ENCODE measurements at places on chromosomes 6 and 20.

GRCh38 chr20:62212299-62212698 lies 7.8 kb downstream of the HRH3 start:
- DNase-seq = no peak

- DNase-seq = no peak
Measured at GRCh38 chr6:100622907-100623692, 158.4 kb upstream of the SIM1 start.

GRCh38 chr6:91822581-91822980 lies 1235.7 kb upstream of the MAP3K7 start:
- DNase-seq = no peak

DNA sequence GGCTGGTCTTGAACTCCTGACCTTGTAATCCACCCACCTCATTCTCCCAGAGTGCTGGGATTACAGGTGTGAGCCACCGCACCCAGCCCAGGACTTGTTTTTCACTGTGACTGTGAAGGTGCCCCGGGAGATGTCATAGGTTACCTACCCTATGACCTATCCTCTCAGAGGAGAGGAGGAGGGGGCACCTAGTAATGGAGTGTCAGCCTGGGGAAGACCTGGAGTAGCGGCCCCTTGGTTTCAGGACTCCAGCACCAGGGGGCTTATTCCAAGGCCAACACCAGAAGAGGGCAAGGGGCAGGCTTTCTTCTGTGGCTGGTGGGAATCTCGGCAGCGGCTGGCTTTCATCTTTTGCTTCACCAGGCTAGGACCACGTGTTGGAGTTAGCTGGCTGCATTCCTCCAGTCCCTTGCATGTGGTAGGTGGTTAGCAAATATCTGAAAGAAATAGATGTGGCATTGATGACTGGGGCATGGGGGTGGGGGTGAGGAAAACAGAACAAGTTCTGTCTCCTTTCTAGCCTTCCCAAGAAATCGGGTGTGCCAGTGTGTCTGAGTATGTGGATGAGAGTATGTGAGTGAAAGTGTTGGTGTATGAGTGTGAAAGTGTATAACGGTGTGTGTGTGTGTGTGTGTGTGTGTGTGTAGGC lies 7.9 kb upstream of the ITPR3 start:
- no peak for DNase-seq

- DNase-seq = no peak
Measured at GRCh38 chr6:117272032-117272866, 6.9 kb downstream of the VGLL2 start.

DNA sequence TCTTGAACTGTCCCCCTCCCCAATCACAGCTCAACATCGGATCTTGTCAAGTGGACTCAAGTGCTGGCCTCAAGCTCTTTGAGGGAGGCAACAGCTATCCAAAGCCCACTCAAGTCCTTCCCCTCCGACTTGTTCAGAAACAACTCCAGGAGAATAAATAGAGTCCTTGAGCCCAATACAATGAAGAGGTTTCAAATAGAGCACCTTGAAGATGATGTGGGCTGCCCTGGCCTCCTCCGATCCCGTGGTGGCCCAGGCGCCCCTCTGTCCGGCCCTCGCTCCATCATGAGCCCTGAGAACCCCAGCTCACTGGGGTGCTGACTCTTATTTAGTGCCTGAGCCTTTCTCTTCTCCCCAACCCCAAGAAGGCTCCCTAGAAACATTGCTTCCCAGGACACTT lies 164.3 kb upstream of the PMEPA1 start:
- DNase-seq = no peak

- DNase-seq = no peak
Measured at GRCh38 chr6:87102151-87102621, 7.3 kb upstream of the CGA start.

GRCh38 chr20:35823147-35823546 lies 51.3 kb downstream of the PHF20 start:
- no peak for DNase-seq

DNA sequence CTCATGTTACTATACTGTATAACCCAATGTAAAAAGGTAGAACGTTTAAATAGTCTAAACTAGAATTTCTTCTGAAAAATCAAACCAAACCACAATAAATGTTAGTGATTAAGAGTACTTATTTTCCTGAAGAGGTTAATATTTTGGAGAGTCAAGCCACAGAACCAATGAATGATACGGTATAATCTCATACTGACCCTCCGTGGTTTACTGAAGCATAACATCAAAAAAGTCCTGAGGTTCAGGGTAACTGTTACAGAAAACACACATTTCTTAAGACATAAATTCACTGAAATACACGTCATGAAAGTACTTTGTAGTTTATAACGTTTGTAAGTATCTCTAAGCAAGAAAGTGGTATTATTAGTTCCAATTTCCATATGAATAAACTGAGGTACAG lies 28.9 kb downstream of the ESF1 start:
- DNase-seq = no peak

DNA sequence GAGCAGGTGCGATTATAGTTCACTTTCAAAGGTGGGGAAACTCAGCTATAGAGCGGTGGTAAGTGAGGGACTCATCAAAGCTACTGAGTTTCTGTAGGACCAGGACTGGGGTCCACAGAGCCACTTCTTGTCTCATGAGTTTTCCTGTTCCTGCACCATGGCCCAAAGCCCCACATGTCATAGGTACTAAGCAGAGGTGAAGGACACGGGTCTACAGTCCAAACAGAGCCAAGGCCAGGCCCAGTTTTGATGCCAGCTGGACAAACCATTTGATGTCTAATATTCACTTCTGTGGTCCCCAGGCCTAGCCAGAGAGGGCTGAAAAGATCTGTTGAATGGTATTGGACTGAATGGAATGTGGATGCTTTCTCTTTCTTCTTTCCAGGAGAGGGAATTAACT lies 11.0 kb downstream of the BPIFB6 start:
- no peak for DNase-seq

- DNase-seq = no peak
Measured at GRCh38 chr20:54188132-54188849, 14.5 kb upstream of the CYP24A1 start.

GRCh38 chr20:1798982-1799381 lies 96.2 kb upstream of the SIRPA start:
- DNase-seq = no peak

DNA sequence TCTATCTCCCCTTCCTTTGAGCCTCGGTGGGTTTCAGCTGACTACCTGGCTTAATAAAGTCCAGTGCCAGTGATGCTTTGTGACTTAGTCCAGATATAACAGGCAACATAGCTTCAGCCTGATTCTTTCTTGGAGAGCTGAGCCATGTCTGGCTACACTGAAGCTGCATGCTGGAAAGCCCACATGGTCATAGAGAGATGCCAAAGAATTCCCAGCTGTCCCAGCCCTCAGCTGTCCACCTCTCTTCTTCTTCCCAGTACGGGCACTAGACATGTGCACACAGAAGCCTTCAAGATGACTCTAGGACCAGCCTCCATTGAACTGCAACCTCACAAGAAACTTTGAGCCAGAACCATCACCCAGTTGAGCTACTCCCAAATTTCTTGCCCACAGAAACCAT lies 154.1 kb upstream of the MYLIP start:
- DNase-seq = no peak

DNA sequence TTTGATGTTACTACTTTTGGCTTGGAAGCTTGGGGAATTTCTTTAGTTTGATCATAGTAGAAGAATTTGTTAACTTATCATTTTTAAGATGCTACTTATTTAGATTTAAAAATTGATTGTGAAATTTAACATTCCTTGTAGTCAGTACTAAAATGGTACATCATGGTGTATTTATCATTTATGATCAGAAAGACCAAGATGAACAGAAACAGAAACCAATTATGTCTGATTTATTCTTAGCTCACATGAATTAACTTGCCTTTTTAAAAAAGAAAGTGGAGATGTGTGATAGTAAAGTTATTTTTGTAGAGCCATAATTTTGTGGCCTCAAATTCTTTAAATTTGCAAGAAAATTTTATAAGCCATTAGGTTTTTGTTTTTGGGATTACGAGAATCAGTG lies 77.6 kb downstream of the LIN28B start:
- no peak for DNase-seq

DNA sequence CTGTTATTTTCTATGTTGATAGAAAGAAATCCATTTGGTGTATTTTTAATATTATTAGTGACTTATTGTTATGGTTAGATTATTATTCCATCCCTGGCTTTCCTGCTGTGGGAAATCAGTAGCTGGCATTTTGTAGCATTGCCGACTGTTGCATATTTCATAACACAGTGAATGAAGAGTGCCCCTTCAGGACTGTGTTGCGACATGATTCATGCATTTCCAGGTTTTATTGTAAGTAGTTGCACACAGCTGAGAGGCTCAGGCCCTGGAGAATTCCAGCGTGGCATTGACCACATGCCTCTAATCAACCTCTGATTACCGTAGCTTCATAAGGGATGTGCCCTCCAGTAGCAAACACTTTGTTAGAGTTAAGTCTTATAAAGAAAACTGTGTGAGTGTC lies 263.9 kb downstream of the FARS2 start:
- DNase-seq = no peak

- no peak for DNase-seq
Measured at GRCh38 chr20:33689973-33690372, 3.8 kb upstream of the E2F1 start.

GRCh38 chr6:167407239-167408064 lies 82.6 kb downstream of the TTLL2 start:
- no peak for DNase-seq

DNA sequence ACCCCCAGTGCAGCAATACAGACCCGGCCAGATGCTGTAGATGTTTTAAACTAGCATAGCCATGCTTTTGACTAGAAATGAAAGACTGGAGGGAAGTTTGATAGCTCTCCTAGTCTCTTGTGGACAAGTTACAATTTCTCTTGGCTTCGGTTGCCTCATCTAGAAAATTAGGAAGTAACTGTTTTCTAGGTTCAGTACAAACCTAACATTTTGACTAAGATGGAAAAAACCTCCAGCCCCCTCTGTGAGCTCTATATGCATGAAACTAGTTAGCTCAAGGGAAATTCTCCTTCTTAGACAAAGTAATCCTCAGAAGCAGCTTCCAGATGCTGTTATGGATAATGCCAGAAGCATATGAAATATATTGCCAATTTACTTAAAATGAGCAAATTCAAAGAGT lies 86.6 kb downstream of the RNF144B start:
- DNase-seq = no peak

GRCh38 chr6:142773859-142774648 lies 170.9 kb downstream of the HIVEP2 start:
- DNase-seq = no peak

DNA sequence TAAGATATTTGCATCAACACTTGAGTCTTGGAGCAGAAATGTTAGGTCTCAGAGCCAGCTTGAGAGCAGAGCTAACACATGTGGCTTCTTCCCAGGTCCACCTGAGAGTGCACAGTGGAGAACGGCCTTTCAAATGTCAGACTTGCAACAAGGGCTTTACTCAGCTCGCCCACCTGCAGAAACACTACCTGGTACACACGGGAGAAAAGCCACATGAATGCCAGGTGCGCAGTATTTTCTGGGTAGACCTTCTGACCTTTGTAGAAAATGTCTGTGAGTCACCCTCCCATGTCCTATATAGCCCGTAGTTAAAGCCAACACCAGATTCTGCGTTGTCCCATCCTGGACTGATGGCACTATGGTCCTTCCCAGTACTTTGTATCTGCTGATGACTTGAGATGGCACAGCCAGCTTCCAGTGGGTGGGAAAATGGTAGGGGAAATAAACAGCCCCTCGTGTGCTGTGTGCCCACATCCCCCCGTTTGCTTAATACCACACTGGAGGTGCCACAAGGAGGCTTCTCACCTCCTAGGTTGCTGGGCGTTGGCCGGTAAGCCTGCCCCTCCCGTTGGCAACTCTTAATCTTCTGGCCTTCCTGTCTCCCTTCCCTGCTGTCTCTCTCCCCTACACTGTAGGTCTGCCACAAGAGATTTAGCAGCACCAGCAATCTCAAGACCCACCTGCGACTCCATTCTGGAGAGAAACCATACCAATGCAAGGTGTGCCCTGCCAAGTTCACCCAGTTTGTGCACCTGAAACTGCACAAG lies 20.3 kb downstream of the PRDM1 start:
- DNase-seq = no peak

GRCh38 chr6:33882154-33882553 lies 78.4 kb upstream of the MLN start:
- DNase-seq = no peak

- DNase-seq = peak; percentile 14
Measured at GRCh38 chr6:157597461-157598312, 216.7 kb downstream of the ZDHHC14 start.

DNA sequence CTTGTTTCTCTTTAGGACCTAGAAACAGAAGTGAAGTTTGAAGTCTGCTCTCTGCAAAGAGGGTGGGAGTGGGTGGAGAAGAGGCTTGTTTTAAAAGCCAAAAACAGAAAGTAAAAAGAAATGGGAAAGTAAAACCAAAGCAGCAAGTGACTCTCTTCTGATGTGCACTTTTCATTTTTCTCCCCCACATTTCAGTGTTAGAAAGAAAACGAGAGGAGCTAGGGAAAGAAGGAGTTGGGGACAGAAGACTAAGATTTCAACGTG lies 1.3 kb downstream of the C6orf141 start:
- DNase-seq = no peak

- peak; percentile 78 for DNase-seq
Measured at GRCh38 chr20:3172933-3173609, at the start of gene LZTS3. Gene LZTS3, minus strand, starts transcription at chr20:3173549. Its CDS starts 6,386 bp downstream, at chr20:3167163.

- no peak for DNase-seq
Measured at GRCh38 chr6:131792091-131792496, 15.7 kb upstream of the ENPP1 start.

DNA sequence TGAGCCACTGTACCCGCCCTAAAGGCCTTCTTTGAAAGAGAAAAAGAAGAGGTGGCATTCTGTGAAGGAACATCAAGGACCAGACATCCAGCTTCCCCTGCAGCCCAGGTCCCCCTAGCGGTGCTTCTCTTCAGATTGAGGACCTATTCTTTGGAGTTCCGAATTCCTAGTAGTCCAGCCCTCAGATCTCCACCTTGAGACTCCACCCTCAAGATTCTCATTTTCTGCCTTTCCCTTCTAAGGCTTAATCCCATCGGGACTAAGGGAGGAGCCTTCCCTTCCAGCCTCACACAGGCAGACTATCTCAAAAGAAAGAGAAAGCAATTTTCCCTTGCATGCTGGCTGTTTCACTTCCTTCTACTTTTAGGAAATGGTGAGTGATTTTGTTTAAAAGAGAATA lies 32.5 kb downstream of the MUC22 start:
- no peak for DNase-seq

DNA sequence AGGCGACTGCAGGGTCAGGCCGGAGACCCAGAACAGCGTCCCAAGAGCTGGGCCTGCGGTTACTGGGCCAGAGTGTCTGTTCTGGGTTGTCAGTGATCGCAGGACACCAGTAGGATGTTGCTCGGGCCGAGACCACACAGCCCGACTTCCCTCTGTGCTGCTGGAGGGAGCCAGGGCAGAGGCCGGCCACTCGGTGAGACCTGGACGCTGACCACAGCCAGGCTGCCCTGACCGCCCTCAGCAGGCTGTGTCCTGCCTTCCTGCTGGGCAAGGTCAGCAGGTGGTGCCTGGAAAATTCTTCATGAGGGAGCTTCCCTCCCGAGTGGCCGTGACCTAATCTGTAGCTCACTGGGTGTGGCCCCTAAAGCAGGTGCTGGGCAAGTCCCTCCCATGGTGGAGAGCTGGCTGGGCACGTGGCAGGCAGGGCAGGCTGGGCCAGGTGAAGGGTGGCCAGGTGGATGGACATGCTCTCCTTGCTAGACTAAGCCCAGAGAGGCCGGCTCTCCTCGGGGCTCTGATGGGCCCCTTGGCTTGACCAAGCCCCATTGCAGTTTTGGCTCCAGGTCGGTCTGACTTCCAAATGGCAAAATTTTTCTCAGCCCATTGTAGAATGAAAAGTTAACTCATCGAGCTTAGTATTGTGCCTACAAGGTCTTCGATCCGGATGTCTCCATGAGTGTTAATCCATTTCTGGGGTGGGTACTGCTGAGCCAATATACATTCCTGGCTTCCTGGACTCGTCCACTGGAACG lies 1.9 kb downstream of the SLCO4A1 start:
- DNase-seq = no peak

All from activated naive CD4-positive, alpha-beta T cell (primary cell).